NCI-H1694 (cell line): ENCODE measurements at places on chromosomes 11 and 22.
A peak's percentile ranks its signal among the peaks of the same experiment; 100 is the strongest.

DNA sequence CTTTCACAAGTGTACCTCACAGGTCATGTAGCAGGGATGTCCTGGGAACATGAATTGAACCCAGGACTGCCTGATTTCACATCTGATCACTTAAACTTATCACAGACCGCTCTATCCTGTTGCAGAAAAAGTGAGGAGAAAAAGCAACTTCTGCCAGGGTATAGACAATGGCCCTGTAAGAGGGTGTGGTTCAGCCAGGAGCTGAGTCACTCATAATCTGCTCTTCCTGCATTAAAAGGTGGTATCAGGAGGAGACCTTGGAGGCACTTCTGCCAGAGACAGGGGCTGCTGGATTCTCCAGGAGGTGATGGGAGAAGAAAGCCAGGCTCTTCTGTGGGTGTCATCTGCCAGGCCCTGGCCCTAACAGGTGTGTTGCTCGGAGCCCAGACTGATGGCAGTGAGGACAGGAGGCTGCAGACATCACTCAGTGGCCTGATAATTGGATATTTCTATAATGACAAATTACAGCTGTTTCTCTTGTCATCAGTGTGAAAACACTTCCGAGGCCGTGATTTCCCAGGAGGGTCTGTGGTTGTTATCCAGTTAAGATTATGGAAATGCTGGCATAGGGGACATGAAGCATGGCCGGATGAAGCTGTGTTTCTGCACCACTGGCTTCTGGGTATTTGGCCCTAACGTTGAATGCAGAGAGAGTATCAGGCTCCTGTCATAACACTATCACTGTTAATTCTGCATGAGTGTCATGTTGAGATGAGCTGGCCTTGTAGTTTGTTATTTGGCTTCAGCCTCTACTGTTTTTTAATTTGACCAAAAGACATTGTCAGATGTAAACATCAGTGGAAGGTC lies 125.1 kb upstream of the ZBED5 start:
- DNase-seq: peak; percentile 3

DNA sequence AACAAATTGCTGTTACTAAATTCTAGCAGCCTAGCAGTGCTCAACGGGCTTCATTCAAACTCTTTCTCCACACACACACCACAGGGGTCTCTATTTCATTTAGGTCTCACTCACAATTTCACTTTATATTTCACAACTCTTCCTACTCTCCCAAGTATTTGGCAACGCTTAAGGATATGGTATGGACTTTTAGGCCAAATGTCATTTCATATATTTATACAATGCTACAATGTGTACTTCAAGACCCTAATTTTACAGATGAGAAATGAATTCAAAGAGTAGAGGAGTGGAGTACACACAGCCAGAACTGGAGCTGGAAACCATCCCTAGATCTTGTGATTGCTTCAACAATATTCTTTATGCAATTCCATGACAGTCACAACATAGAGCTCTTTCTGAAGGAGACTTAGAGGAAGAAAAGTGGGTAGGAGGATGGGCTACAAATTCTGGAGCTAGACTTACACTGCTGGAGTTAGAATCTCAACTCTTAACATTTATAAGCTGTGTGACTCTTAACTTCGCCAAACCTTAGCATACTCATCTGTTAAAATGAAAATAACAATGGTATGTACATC lies 2.5 kb upstream of the MS4A13 start:
- DNase-seq: no peak

GRCh38 chr22:39241794-39242594 lies 2.8 kb downstream of the PDGFB start:
- DNase-seq: no peak

DNA sequence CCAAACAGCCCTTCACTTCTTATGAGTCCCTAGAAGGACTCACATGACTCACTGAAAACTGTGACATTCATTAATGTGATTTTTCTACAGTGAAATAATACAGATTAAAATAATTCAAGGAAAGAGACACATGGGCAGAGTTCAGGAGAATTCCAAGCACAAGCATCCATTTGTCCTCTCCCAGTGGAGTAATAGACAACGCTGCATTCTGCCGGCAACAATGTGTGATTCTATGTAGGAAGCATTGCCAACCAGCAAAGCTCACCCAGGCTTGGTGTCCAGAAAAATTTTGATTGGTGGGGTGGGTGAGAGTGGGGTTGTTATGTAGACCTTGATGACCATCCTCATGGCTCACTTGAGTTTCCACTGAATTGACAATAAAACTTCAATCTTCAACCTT lies 123.9 kb downstream of the VPREB1 start:
- no peak for DNase-seq

DNA sequence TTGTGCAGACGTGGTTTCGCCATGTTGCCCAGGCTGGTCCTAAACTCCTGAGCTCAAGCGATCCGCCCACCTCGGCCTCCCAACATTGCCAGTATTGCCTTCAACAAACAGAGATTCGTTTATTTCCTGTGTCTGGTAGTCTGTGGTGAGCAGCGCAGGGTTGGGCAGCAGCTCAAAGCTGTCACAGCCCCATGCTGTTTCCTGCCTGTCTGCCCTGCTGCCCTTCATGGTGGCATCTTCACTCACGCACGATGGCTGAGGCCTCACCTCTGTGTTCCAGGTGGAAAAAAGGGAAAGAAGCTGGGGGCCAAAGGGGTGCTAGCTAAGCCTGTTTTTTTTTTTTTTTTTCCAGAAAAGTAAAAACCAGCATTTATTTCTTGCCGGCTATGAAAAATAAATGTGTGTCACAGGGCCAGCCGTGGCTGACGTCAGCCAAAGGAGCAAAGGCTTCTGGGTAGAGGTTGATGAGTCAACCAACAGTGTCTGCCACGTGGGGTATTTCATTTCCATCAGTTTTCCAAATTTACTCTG lies 28.8 kb downstream of the TBC1D22A start:
- DNase-seq: no peak

DNA sequence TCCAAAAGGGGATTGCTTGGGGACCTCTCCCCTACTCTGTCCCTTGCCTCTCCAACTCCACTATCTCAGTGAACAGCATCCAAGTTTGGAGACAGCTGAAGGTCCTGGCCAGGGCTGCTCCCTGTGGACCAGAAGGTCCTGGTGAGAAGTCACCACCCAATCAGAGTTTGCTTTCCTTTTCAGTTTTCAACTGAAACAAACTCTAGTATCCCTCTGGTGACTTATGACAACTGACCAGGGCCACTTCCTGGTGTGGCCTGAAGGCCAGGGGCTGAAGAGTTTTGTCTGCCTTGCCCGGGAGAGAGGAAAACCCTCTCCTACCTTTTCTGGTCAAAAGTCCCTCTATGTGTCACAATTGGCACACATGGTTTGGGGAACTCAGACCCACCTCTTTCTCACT lies 5.1 kb downstream of the JAML start:
- no peak for DNase-seq

DNA sequence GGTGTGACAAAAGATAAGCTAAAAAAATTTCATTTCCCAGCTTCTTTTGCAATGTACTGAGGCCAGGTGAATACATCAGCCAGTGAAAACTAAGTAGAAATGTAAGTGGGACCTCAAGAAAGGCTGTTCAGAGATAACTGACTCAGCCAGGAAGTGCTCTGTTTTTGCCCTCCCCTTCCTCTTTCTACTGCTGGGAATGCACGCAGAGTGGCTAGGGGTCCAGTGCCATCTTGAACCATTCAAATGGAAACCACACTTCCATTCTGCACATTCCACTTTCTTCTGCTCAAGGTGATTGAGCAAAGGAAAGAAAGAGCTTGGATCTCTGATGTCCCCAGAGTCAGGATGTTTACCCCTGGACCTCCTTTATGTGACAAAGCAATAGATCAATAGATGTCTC lies 27.8 kb upstream of the LMO2 start:
- no peak for DNase-seq

GRCh38 chr11:12669930-12670329 lies 4.3 kb upstream of the TEAD1 start:
- no peak for DNase-seq

- no peak for DNase-seq
These were observed 2.4 kb downstream of the CTNND1 start for GRCh38 chr11:57764021-57764420.

GRCh38 chr11:11284481-11284880 lies 68.6 kb downstream of the CSNK2A3 start:
- DNase-seq: no peak

- peak; percentile 62 for DNase-seq
These were observed 1.5 kb downstream of the CHEK1 start for GRCh38 chr11:125626288-125626950.

DNA sequence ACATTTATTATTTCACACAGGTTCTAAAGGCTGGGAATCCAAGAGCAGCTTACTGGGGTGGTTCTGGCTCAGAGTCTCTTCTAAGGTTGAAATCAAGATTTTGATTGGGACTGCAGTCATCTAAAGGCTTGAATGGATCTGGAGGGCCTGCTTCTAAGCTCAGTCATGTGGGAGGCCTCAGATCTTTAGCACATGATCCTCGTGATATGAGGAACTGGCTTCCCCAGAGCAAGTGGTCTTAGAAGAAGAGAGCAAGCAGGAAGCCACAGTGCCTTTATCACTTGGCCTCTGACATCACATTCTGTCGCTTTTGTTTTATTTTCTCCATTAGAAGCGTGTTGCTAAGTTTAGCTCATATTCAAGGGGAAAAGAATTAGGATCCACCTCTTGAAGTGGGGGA lies 88.9 kb downstream of the ARFGAP2 start:
- DNase-seq: no peak

DNA sequence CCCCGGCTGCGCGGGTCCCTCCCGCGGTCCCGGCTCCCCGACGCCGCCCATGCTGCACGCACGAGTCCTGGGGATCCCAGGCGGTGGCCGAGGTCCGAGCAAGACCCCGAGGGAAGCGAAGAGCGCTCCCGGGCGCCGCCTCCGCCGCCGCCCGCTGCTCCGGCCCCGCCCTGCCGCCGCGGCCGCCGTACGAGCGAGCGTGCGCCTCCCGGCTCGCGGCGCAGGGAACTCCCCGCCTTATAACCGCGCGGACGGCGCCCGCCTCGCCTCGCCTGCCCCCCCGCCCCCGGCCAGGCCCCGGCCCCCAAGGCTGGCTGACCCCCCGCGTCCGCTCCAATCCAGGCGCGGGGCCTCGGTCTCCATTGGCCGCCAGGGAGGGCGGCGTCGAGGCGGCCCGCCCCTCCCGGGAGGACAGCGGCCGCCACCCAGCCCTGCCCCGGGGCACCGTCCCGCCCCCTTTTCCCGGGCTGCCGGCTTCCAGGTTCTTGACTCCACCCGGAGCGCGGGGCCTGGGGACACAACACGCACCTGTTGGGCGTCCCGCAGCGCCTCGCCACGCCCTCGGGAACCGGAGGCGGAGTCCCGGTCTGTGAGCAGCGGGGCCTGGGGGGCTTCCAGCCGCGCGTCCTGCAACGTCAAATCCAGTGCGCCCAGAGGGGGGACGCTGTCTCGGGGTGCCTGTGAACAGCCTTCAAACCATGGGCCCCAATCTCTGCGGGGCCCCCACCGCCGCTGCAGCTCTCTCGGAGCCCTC lies at the start of gene FADS3:
Gene FADS3 (minus strand): TSS at position 215 of the 754 bp plus-strand sequence. CDS start 164 bp downstream, at position 51.
- DNase-seq: peak; percentile 34

DNA sequence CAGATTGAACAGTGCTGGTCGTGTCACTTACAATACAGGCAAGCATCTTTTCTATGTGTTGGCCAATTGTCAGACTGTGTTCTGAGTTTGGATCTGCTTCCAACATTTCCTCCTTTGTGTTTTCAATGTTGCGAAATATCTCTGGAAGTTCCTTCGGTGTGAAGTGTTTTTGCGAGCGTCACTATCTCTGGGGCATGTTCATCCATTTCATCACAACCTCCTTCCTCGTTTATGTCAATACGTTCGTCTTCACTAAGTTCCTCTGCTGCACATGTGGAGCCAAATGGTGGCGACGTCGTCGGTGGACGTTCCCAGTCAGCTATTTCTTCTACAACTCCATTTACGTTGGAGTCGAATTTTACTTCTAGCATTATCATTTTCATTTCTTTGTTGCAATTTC lies 100.2 kb upstream of the LMO1 start:
- no peak for DNase-seq

DNA sequence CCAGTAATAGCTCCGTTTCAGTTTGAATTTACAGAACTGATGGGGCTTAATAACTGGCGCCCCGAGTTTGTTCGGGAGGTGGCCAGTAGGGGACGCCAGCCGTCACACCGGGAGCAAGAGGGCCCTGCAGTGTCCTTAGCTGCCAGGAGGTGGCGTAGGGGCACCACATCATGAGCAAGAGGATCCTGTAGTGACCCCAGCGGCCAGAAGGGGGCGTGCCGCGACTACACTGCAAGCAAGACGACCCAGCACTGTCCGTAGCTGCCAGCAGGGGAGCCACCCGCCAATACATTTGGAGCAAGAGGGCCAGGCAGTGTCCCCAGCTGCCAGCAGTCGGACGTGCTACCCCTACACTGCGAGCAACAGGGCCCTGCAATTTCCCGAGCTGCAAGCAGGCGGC lies 663.7 kb upstream of the B3GAT1 start:
- DNase-seq: no peak
